AG09319 (cell line): ENCODE measurements at places on chromosomes 2 and 18.

- no peak for DNase-seq
These were observed 9.8 kb downstream of the STAM2 start for GRCh38 chr2:152165780-152166179.

DNA sequence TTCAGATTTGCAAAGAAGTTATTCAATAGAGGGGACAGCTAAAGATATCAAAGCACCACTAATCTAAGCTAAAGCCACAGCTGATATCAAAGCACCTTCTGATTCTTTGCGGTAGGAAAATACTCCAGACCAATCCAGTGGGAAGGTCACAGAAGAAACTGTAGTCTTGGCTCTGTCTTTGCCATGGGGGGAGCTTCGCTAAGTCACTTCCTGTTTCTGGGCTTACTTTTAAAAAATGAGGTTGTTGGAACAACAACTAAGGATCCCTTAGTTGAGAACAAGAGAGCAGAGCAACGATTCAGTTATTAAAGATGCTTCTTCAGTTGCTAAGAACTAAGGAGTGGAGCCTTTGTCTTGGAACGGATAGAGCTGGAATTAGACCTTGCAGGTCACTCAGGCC, 12.2 kb downstream of the LPIN1 start:
- DNase-seq: no peak

DNA sequence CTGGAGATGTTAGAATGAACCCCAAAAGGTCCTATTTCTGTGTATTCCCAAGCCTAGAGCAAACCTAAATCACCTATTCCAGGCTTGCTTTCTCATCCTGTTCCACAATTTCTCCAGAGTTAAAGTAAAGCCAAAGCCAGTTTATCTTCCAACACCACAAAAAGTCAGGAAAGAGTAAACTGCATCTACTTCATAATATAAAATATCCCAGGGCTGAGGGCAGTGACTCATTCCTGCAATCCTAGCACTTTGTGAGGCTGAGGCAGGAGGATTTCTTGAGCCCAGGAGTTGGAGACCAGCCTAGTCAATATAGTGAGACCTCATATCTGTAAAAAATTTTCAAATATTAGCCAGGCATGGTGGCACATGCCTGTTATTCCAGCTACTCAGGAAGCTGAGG, 241.4 kb downstream of the CDH20 start:
- no peak for DNase-seq

DNA sequence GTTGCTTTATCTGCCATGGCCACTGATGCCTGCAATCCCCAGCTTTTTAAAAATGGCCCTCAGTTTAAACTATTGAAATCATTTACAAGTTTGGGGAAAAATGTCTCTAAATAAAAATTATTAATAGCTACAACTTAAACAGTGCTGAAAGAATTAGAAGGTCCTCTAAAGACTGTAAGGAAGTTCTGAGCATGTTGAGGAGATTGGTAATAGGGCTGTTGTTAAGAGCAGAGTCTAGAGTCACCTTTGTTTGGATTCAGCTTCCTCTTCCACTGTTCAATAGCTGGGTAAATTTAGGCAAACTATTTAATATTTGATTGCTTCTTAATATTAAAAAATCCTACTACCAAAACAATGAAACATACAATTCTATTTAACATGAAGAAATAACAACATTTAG, 1127.1 kb upstream of the DDX18 start:
- DNase-seq: no peak

- DNase-seq: peak; percentile 82
These were observed 154.1 kb upstream of the MMADHC start for GRCh38 chr2:149741646-149742045.
